Activated T-helper 1 cell treated with anti-CD3 and anti-CD28 coated beads, Interleukin-12 subunit alpha, Interleukin-12 subunit beta, Interleukin-2, Interleukin-4 antibody, amounts not matched to agents 30 ng/mL and 10 ng/mL and 1 ng/mL, durations not matched to agents 14 hours and 24 hours and 36 hours (primary cell): ENCODE measurements at places on chromosomes 4 and X. TPM values are rescaled to one million over a fixed set of nuclear protein-coding genes. Genes with fewer than 3 reads are reported as not detected.

The ZNF711 gene
- total RNA-seq = 0.20 and 0.23 TPM in 2 replicates

The S100G gene
- total RNA-seq = not detected in 2 replicates

The MND1 gene
- total RNA-seq = 12.5 and 13.5 TPM in 2 replicates

The REPS2 gene
- not detected in 2 replicates for total RNA-seq
